ENCODE measurements at places on chromosomes 3 and 15.

- DNase-seq: no peak
Observed at GRCh38 chr3:29141197-29141917, 139.5 kb upstream of the RBMS3 start.

GRCh38 chr3:133991637-133992036 is 38.1 kb downstream of the SLCO2A1 start:
- DNase-seq: no peak

DNA sequence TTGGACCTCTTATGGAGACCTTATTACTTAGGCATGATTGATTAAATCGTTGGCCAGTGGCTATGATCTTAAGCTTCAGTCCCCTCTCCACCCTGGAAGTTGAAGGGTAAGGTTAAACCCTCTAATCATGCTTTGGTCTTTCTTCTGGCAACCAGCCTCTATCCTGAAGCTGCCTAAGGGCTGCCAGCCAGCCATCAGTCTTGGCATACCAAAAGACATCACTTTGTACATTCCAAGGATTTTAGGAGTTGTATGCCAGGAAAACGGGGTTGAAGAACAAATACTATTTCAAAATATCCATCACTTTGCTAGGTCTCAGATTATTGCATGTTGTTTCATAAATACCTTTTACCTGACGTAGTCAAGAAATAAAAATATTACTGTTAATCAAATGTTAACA is 28.9 kb downstream of the UBE2E2 start:
- no peak for DNase-seq

DNA sequence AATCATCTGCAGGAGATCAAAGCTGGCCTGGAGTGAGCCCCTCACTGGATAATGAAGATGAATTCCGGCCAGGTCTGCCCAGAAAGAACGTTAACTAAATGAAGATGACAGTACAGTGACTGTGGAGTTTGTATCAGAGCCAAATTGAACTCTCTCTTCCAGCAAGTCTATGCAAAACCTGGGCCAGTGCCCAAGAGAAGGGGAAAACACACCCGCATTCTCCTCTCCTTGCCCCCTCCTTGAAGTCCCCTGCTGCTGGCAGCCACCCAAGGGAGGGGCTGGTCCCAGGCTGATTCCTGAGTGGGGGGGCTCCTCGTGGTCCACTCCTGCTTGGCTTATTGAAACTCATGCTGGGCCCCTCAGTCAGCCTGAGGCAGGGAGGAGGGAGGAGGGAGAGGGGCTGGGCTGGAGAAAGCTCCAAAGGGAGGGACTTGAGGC is 155.7 kb downstream of the RAB11A start:
- no peak for DNase-seq

DNA sequence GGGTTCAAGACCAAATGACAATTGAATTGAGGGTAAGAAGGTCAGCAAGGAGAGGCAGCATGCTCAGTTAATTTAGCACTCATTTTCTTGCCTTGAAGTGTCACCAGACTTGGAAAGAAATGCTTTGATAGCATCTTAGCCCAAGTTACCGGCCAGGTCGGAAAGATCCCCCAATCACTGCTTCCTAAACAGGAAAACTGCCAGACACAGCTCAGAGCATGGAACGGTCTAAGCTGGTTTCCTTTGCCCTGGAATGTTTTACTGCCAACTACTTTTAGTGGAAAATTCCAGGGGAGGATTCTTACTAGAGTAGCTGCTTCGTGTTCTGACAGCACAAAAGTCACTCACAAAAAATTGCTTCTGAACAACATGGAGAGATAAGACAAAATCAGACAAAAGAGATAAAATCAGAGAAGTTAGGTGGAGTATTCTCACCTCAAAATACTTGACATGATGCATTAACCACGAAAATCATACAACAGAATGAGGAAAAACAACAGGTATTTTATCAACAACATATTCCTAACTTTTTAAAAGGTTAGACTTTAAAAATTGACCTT is 65.5 kb downstream of the CCR4 start:
- DNase-seq: no peak

- DNase-seq: no peak
Observed at GRCh38 chr15:73757571-73757970, 4.4 kb upstream of the INSYN1 start.

DNA sequence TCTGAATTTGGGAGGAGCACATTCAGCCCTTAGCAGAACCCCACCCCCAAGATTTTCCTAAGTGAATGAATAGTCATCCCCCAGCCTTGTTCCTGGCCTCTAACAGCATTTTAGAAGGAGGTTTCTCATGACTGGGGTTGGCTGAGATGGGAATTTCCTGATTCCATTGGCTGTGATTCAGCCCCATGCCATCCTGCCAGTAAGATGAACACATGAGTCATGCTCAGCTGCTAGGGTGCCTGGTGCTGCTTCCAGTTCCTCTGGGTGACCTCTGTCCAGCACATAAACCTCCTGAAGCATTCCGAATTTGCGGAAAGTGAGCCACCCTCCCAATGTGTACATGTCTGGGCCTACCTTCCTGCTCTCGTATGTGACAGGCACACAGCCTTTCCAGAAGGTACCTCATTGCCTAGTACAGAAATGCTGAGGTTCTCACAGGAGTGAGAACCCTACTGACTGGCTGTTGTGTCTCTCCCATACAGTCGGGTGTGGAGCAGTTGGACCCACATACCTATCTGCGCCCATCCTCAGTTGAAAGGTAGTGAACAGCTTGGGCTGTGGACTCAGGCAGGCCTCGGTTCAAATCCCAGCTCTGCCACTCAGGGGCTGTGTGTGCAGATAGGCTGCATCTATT is 91.7 kb downstream of the APBA2 start:
- no peak for DNase-seq

- peak; percentile 57 for DNase-seq
Observed at GRCh38 chr3:187616307-187616972, 53.8 kb downstream of the SST start.

DNA sequence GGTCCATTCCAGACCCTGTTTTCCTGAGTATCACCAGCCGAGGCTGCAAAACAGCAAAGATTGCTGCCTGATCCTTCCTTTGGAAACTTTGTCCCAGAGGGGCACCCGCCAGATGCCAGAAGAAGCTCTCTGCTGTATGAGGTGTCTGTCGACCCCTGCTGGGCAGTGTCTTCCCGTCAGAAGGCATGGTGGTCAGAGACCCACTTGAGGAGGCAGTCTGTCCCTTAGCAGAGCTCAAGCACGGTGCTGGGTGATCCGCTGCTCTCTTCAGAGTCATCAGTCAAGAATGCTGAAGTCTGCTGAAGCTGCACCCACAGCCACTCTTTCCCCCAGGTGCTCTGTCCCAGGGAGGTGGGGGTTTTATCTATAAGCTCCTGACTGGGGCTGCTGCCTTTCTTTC is 1121.2 kb downstream of the NSUN3 start:
- DNase-seq: no peak

DNA sequence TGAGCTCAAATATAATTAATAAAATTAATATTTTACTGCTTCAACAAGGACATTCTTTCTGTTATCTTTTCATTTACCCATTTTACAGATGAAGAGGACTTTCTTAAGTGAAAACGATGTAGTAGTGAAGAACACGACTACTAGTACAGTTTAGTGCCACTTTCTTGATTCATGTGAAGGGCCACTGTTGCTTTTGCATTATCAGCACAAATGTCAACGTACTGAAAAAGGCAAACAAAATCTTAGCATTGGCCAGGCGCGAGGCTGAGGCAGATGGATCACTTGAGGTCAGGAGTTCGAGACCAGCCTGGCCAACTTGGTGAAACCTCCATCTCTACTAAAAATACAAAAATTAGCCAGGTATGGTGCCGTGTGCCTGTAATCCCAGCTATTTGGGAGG is 9.5 kb downstream of the PPP1R14D start:
- no peak for DNase-seq

DNA sequence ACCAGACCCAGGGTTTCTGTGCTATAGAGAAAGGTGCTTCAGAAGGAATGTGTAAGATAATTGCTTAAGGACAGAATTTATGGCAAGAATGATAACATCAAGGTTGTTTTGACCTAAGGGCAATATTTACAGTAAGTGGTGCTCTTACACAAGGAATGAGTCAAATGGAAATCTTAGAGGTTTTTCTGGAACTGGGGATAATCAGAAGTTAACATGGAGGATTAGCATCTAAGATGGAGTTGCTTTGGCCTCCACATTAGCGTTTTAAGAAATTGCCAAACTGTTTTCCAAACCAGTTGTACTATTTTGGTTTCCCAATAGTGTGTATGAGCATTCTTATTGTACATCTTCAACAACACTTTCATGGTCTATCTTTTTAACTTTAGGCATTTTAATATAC is 3.1 kb downstream of the WDR93 start:
- DNase-seq: no peak

- no peak for DNase-seq
Observed at GRCh38 chr3:127748754-127749327, 73.5 kb downstream of the MGLL start.

- no peak for DNase-seq
Observed at GRCh38 chr15:78406016-78406585, 31.9 kb upstream of the IREB2 start.

All from CD4-positive, alpha-beta T cell treated with Interleukin-21 for 1 hour (primary cell).